Activated CD8-positive, alpha-beta memory T cell treated with anti-CD3 and anti-CD28 coated beads, Interleukin-2, amount 50 U/mL, for 4 hours (primary cell): ENCODE measurements at places on chromosomes 3 and 15.

DNA sequence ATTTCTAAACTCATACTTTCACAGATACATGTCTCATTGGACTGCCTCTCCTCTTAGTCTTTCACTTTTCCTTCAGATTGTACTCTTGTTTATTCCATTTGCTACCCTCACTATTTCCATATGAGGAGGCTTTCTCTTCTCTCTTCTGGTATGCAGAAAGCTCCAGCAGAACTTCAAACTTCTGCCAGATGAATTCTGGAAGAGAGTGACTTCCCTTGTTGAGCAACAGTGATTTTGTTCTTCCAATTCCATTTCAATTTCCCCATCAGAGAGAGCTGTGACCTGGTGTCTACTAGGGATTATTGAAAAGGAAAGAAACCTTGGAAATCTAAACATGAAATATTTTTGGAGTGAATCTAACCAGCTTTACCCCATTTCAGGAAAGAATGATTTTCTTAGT is 523.2 kb upstream of the ZNF717 start:
- DNase-seq = no peak

DNA sequence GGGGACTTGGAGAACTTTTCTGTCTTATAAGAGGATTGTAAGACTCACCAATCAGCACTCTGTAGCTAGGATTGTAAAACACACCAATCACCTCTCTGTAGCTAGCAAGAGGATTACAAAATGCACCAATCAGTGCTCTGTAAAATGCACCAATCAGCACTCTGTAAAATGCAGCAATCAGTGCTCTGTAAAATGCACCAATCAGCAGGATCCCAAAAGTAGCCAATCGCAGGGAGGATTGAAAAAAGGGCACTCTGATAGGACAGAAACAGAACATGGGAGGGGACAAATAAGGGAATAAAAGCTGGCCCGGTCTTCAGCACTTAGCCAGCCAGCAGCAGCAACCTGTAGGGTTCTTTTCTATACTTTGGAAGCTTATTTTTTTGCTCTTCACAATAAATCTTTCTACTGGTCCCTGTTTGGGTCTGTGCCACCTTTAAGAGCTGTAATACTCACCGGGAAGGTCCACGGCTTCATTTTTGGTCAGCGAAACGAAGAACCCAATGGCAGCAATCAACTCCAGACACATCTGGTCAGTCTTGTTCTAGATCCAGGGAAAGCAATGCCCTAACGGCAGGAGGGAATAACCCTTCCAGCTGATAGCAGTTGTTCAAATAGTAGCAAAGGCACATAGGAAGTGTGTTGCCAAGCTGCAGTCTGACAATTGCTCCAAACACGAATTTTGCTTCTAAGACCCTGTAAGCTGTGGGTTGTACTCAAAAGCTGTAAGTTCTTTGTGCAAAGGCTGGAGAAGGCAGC is 135.6 kb downstream of the TJP1 start:
- no peak for DNase-seq

- no peak for DNase-seq
These were observed 39.2 kb upstream of the SEMA4B start for GRCh38 chr15:90161950-90162361.

DNA sequence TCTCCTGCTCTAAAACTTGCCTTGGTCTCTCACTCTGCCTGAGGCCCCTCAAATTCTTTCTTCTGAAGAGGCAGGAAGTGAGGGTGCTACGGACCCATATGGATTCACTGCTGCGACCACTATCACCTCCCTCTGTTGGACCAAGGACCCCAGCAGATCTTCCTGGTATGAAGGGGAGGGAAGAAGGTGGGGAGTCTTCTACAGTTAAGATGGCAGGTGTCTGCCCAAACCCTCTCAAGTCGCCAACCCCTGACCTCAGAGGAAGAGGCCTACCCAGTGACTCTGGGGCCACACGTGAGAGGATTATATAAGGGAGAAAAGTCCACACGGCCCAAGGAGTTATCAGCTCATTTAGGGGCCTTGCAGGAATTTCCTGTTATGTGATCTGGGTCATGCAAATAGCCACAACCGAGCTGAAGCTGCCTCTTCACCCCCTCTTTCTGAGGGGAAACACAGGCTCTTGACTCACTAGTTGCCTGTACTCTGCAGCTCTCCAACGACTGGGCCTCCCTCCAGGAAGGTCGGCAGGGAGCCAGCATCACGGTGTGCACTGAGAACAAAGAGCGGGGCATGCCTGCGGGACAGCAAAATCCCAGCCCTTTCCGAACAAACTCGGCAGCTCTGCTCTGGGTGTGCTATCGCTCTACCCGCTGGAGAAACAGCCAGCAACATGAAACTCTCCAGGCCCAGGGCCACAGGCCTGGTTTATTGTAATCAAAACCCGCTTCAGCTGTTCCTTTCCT is 116.0 kb downstream of the XXYLT1 start:
- no peak for DNase-seq

- DNase-seq = no peak
These were observed 715 bp downstream of the MCCC1 start for GRCh38 chr3:183098536-183099025.

DNA sequence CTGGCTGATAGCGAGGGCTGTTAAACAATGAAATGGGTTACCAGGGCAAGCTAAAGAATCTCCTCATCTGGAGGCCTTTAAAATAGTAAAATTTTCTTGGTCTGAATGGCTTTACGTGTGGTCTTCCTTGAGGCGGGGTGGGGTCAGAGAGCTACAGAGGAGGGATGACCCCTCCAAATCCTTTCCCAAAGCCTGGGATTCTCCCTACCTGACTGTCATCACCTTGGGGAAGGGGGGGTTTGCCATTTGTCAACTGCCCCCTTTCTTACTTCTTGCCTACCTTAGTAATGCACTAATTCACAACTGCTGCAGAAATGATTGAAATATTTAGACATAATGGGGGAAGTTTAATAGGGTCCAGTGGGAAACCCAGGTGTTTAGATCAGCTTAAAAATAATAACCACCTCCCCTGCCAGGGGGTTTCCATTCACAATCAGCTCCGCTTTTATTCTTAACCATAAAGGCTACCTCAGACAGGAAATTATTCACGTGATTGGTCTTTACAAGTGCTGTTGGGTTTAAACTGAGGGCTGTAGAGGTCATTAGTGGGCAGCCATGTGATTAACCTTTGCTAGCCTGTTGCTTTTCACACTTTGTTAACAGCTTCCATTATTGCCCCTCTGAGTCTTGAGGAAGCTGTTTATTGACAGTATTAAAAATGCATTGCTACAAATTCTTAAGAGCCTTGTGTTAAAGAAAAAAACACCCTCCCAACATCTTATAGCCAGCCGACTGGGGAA is 276.5 kb upstream of the ATP11B start:
- DNase-seq = no peak

- DNase-seq = no peak
These were observed 99.8 kb downstream of the SEC22A start for GRCh38 chr3:123301331-123302184.

DNA sequence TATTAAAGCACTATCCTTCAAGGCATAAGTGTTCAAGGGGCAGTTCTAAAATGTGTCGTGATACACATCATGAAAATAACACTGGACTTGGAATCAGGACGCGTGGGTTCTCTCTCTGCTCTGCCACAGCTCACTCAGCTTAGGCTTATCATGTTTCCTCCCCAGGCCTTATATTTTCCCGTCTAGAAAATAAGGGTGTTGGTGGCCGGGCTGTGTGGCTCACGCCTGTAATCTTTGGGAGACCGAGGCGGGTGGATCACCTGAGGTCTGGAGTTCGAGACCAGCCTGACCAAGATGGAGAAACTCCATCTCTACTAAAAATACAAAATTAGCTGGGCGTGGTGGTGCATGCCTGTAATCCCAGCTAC is 223.0 kb downstream of the OPA1 start:
- DNase-seq = no peak

DNA sequence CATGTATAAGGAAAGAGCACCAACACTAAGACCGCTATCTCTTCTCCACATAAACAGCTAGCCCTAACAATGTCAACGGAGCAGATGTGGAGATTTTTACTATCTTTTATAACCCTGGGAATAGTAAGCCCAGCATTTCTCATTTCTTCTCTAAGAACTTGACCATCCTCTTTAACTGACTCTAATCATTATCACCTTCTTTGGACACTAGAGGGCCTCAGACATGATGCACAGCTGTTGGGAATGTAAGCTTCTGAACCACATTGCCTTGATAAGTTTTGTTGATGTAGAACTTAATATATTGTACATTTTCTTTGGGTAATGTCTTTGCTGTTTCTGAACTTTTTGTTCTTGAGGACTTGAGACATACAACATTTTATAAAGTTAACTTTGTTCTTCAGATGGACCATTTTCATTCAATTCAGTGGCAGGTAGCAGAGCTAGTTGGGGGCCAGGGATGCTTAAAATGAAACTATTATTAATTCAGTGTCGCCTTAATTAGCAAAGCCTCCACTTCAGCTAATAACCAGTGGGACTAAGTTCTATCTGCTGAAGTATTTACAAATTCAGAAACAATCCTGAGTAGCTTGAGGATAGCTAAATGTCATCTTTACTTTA is 9.6 kb upstream of the TAGLN3 start:
- no peak for DNase-seq

DNA sequence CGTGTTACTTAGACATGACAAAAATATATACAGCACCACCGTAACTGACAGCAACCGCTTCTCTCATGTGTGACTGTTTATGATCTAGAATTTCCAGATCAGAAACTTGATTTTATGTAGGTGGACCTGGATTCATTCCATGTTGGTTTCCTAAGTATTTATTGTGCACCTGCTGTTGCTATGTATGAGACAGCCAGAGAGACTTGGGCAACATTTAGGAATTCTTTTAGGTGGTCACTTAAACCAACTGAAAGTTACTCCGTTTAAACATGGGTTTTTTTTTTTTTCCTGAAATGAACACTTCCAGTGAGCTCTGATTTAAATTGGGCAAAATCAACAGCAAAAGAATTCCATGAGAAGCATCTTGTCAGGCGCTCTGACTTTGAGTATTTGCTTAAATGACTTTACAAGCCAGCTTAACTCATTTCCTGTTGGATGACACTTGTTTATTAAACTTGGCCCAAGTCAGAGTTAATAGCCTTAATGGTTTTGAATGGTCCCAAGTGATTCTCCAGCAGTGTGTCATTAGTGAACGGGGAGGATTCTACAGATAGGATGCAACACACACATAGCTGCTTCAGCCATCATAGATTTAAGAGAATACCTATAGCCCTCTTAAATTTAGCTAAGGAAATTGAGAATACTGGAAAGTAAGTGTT is 31.8 kb downstream of the MITF start:
- no peak for DNase-seq

- DNase-seq = no peak
These were observed 777.4 kb downstream of the TUSC7 start for GRCh38 chr3:117486719-117487716.

- no peak for DNase-seq
These were observed 756.6 kb upstream of the ARPP21 start for GRCh38 chr3:34882764-34883163.

DNA sequence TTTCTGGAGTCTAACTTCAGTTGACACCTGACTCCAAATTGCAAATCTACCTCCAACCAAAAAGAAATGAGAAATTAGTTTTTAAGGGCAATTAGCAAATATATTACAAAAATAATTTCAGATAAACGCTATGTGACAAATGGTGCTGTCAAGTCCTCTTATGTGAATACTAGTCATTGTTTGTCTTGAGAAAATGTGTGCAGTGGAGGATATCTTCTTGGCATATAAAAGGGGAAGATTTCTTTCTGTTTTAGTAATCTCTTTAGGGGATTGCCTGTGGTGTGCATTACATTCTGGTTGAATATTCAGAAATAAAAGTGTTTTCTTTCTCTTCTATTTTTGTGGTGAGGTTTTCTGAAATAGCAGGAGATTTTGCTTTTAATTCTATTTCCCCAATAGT is 3.0 kb upstream of the GCSAM start:
- DNase-seq = no peak

- no peak for DNase-seq
These were observed 31.9 kb downstream of the TRAK1 start for GRCh38 chr3:42123012-42123581.

GRCh38 chr3:30428251-30428650 is 178.2 kb upstream of the TGFBR2 start:
- no peak for DNase-seq

DNA sequence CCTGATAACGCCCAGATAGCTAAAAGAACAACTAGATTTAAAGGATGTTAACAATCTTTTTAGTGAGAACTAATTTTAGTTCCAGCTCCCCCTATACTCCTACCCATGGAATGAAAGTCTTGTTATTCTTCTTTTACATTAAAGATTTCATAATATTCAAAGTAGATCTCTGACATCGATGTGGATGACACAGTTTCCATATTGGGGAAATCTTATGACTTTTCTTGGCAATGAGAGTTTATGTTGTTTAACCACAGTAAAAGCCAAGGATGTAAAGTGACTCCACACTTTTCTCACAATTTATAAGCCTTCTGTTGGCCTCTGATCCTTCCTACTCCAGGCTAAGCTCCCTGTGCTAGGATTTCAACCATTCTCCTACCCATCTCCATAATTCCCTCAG is 332.6 kb upstream of the KCNMB2 start:
- no peak for DNase-seq

- no peak for DNase-seq
These were observed 289.5 kb downstream of the GABRG3 start for GRCh38 chr15:27260523-27260922.

DNA sequence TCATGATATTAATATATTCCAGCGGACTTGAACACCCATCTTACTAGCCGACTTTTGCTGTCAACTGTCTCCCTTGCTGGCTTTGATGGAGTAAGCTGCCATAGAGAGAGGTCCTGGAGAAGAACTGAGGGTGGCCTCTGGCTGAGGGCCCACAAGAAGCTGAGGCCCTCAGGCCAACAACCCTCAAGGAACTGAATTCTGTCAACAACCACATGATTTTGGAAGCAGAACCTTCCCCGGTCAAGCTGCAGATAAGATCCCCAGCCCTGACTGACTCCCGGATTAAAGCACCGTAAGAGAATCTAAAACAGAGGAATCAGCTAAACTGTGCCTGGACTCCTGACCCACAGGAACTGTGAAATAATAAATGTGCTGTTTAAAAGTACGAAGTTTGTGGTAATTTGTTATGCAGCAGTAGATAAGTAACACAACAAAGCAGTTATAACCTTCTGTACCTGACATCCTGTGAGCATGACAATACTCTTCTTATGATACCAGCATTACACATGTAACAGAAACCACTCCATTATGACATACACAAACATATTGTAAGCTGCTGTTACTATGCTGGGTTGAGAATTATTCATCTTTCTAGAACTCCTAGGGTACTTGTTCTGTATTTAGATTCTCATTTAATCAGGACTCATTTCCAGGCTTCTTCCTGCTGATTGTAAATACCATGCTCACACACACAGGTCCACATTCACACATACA is 66.2 kb downstream of the HES1 start:
- no peak for DNase-seq
